Fibroblast of villous mesenchyme (primary cell): ENCODE measurements at places on chromosomes 16 and 17. TPM values are rescaled to one million over a fixed set of nuclear protein-coding genes. Genes with fewer than 3 reads are reported as not detected.
A peak's percentile ranks its signal among the peaks of the same experiment; 100 is the strongest.

GRCh38 chr17:29615048-29615385 is 7.7 kb downstream of the CORO6 start:
- DNase-seq: no peak

GRCh38 chr16:25570131-25570530 is 121.6 kb upstream of the HS3ST4 start:
- no peak for DNase-seq

The VAT1 gene
- total RNA-seq: 207 and 320 TPM in 2 replicates

- peak; percentile 35 for DNase-seq
Observed at GRCh38 chr16:10088380-10088793, 93.8 kb downstream of the GRIN2A start.

- peak; percentile 72 for DNase-seq
Observed at GRCh38 chr17:64028874-64029464, 8.5 kb upstream of the ICAM2 start.

- DNase-seq: no peak
Observed at GRCh38 chr16:86377251-86378022, 132.9 kb upstream of the FOXF1 start.

The WNK4 gene
- 1.3 and 3.9 TPM in 2 replicates for total RNA-seq

DNA sequence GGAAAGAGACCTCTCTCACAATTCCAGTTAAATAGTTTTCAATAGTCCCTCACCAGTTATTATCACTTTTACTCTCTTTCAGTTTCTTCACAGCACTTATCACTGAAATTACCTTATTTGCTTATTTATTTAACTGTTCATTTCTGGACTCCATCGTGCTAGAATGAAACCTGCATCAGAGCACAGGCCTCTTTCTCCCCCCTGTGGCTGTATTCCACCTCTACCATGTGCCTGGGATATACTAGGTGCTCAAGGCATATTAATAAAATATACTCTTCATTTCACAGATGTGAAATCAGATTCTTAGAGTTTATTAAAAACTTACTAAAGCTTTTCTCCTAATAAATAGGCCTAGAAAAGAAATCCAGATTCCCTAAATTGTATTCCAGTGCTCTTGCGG is 308.9 kb upstream of the MON1B start:
- no peak for DNase-seq

The PRR15L gene
- not detected in 2 replicates for total RNA-seq

DNA sequence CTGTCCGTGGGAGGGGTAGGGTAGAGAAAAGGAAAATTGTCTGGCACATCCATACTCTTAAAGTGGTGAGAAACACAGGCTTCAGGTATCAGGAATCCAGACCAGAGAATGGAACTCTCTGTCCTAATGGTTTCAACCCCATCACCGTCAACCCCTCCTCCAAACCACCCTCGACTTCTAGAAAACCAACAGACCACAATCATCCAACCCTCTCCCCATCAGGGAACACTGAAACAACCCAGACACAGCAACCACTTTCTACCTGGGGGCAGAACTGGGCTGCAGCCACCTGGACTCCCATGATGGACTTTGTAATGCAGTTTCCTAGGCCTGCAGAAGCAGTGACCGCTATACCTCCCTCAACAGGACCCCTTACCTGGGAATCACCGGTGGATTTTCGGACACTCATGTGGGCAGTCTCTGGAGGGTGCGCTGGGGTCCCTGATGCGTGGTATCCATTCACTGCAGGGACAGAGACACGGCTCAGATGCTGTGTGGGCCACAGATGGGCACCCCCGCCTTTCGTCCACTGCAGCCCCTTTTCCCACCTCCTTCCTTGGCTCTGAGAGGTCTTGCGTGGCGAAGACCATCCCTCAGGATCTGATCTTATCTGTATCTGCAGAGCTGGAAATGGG is 64.3 kb upstream of the RCVRN start:
- no peak for DNase-seq

DNA sequence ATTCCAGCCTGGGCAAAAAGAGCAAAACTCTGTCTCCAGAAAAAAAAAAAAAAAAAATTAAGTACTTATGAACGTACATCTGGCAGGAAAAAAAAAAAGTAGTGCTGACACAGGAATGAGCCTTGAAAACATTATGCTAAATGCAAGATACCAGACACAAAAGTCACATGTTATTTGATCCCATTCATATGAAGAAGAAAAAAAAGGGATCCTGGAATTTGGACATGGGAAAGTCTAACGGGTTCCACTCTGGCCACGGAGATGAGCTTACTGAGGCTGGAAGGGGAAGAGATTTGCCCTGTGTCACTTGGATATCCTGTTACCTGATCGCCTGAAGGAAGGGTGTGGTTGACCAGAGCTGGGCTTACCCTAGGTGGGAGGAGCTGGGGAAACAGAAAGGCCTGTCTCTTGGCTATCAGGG is 251.9 kb downstream of the PARN start:
- DNase-seq: peak; percentile 83

DNA sequence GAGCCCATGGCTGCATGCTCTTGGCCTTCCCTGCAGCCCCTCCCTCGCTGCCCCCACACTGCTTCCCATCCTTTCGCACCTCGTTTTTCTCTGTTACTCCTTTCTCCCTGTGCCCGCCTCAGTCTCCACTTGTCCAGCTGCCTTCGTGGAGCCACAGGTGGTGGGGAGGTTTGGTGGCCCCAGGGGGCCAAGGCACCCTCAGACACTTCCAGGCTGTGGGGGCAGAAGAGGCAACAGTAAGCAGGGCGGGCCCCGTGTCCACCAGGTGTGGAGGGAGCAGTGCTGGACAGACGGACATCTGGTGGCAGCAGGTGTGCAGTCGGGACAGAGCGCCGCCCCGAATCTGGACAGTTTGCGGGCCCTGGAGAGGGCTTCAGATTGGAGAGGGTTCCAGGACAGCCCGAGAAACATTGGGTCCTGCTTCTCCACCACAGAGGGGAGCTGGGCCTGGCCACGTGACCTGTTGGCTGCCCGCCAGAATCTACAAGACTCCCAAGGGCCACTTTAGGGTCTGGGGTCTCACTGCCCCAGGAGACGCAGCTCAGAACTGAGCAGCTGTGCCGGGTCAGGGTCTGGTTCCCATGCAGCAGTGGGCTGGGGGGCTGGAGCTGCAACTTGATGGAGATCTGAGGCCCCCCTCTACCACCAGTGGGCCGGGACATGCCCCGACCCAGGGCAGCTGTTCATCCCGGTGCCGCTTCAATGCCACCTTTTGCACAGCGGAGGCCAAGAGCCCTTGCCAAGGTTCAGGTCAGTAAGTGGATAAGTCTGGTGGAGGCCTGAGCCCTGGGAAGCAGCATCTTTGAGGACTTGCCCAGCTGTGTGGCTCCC is 22.8 kb downstream of the BAHCC1 start:
- no peak for DNase-seq

GRCh38 chr16:3690980-3691720 is 26.2 kb downstream of the TRAP1 start:
- peak; percentile 66 for DNase-seq

- no peak for DNase-seq
Observed at GRCh38 chr16:51049276-51049675, 101.8 kb downstream of the SALL1 start.

The SOCS1 gene
- total RNA-seq: 18.4 and 29.4 TPM in 2 replicates

DNA sequence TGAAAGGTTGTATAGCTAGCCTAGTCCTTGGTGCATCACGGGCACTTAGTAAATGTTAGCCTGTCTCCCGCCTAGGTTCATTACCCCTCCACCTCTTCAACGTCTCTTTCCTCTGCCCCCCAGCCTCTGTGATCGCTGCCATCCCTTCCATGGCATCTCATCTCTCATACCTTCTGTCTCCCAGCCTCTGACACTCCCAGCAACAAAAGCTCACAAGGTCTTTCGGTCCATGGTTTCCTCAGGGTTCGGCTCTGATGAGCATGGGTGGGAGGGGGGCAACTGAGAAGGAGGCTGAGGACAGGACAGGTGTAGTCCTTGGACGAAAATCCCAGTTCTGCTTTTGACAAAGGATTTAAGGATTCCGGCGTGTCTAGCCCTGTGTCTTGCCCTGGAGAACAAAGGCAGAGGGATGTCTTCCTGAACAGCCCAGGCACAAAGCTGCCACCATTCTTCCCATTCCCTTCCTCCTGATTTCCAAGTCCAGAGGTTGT is 16.7 kb downstream of the CCR7 start:
- no peak for DNase-seq

The KRT37 gene
- not detected in 2 replicates for total RNA-seq

The AANAT gene
- total RNA-seq: not detected in 2 replicates
